Thoracic aorta (tissue), 2 donors: ENCODE measurements at places on chromosomes 2 and 18.

GRCh38 chr18:74380916-74381315, 65.3 kb downstream of the C18orf63 start:
- H3K36me3 ChIP-seq: no peaks in the 10 kb centered on the region
- no peak overlapping the region for H3K27ac ChIP-seq

GRCh38 chr2:201654616-201655384, 11.5 kb upstream of the TMEM237 start:
- no peak overlapping the region for H3K4me3 ChIP-seq
- no peaks in the 10 kb centered on the region for H3K36me3 ChIP-seq
- H3K4me1 ChIP-seq: peaks cover 4% of the 10 kb centered on the region
- peak overlapping the region; percentile 23 for H3K27ac ChIP-seq

- H3K27ac ChIP-seq: no peak overlapping the region
- DNase-seq: no peak
- H3K36me3 ChIP-seq: no peaks in the 10 kb centered on the region
- H3K4me1 ChIP-seq: no peaks in the 10 kb centered on the region
- H3K4me3 ChIP-seq: no peak overlapping the region
Measured at GRCh38 chr2:46041434-46041833, 255.8 kb upstream of the EPAS1 start.

- no peak for DNase-seq
- H3K4me1 ChIP-seq: no peaks in the 10 kb centered on the region
- H3K27ac ChIP-seq: no peak overlapping the region
- no peaks in the 10 kb centered on the region for H3K27me3 ChIP-seq
- no peak overlapping the region for H3K4me3 ChIP-seq
Measured at GRCh38 chr18:64149916-64150438, 1.1 kb upstream of the LINC00305 start.

DNA sequence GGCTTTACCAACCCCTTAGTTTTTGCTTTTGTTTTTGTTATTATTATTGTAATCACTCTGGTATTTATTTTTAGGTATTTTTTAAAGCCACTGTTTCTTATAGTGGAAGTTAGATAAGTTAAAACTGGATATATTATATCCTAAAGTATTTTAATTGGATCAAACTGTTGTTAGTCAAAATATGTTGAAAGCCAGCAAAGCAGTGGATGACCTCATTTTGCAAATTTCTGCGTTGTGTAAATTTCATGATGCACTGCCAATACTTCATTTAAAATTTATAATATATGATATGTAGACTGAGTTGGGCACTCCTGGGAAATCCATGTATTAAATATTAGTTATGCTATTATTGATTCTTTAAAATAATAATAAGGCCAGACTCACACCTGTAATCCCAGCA, 661.7 kb upstream of the NRXN1 start:
- no peaks in the 10 kb centered on the region for H3K27me3 ChIP-seq
- no peaks in the 10 kb centered on the region for H3K4me1 ChIP-seq
- DNase-seq: no peak
- no peaks in the 10 kb centered on the region for H3K36me3 ChIP-seq
- no peak overlapping the region for H3K27ac ChIP-seq

DNA sequence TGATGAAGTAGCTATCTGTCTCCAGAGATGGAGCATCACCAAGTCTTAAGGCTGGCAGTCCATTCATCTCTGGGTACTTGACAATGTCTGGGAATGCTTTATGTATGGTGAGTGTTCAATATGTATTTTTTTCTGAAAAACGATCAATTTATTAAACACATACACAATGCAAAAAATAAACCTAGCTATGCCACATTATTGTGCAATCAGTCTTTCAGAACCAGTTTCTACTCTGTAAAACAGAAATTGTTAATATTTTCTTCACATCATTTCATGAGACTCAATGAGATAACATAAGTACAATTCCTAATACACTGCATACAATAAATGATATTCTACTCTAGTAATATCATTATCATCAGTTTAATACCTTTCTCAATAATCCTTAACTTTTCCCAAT, 122.5 kb downstream of the PIGN start:
- H3K27ac ChIP-seq: no peak overlapping the region
- DNase-seq: no peak
- no peaks in the 10 kb centered on the region for H3K4me1 ChIP-seq
- H3K36me3 ChIP-seq: no peaks in the 10 kb centered on the region
- H3K27me3 ChIP-seq: no peaks in the 10 kb centered on the region

DNA sequence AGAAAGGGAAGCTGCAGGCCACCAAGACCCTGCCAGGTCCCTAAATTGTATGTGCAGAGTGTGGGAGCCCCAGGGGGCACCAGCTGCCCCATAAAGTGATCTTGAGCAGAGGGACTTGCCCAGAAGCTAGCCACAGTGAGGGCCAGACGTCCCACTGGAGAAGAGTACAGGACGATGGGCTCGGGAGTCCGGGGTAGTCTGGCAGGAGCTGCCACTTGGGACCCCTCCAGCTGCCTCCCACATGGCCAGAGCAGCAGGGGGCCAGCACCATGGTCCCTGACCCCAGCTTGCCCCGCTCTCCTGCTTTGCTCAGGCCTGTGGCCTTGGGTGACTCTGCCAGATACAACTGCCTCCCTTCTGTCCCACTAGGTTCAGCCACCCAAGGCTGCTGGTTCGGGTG, 11.7 kb upstream of the LOXHD1 start:
- H3K36me3 ChIP-seq: no peaks in the 10 kb centered on the region
- no peaks in the 10 kb centered on the region for H3K27me3 ChIP-seq
- no peaks in the 10 kb centered on the region for H3K4me1 ChIP-seq
- H3K4me3 ChIP-seq: no peak overlapping the region
- no peak overlapping the region for H3K27ac ChIP-seq

GRCh38 chr2:28055325-28055970, 164.9 kb downstream of the BABAM2 start:
- H3K27ac ChIP-seq: no peak overlapping the region
- no peaks in the 10 kb centered on the region for H3K4me1 ChIP-seq
- H3K27me3 ChIP-seq: no peaks in the 10 kb centered on the region
- H3K36me3 ChIP-seq: no peaks in the 10 kb centered on the region
- DNase-seq: no peak
- no peak overlapping the region for H3K4me3 ChIP-seq

DNA sequence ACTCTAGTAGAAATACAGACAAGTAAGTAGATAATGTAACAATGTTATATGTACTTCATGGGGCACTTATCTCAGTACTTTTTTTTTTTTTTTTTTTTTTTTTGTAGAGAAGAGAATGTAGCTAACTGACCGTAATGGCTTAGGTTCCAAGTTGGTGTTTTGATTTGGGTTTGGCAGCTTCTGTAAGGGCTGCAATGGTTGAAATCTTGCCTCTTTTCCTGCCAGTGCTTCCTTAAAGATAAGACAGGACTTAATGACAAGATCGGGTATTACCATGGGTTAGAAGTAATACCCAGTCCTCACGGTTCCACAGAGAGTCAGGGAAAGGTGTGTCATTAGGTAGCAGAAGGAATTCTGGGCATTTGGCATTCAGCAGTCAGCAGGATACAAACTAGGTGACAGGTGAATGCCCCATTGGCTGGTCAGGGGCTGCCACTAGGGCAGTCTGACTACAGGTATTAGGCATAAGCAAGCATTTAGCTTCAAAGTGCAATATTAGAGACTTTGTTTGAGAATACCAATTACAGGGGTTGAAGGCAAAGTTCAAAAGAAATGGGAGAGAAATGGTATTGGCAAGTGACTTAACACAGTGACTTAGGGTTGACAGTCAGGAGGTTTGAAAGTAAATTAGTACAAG, 189.4 kb upstream of the RND3 start:
- H3K36me3 ChIP-seq: no peaks in the 10 kb centered on the region
- no peaks in the 10 kb centered on the region for H3K27me3 ChIP-seq
- no peak for DNase-seq
- H3K4me1 ChIP-seq: no peaks in the 10 kb centered on the region
- H3K4me3 ChIP-seq: no peak overlapping the region

GRCh38 chr18:74252039-74252395, 39.7 kb downstream of the CYB5A start:
- H3K4me1 ChIP-seq: peaks cover 11% of the 10 kb centered on the region
- H3K27ac ChIP-seq: no peak overlapping the region
- DNase-seq: no peak
- H3K36me3 ChIP-seq: peaks cover 3% of the 10 kb centered on the region
- no peaks in the 10 kb centered on the region for H3K27me3 ChIP-seq
- no peak overlapping the region for H3K4me3 ChIP-seq

DNA sequence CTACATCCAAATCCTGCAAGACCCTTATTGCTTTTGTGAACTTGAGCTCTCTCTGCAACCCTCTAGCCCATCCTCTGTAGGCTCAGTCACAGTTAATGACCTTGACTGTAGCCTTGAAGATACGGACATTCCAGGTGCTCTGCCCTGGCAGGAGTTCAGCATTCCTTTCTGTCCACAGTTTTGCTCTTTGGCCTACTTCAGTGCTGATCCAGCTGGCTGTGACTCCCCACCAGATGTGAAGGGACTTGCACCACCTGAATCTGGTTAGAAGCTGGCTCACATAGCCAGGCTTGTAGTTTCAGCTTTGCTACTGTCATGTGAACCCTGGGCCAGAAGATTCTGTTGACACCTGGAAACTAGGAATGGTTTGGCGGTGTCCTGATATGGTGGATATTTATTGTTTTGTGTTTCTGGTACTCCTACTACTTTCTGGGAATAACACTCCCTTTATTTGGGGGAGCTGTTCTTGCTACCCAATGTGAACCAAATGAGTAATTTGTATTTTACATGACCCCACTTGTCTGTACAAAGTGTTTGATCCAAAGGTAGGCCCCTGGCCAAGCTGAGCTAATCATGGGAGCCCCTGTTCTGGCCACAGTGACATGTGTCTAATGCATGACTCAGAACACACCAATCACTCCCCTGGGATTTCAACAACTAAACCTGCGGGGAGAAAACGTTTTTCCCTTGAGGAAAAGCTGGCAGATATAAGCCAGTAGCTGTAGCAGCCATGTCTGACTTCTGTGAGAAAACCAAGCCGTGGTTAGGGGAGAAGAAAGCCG, 73.4 kb downstream of the CDCA7 start:
- H3K27me3 ChIP-seq: no peaks in the 10 kb centered on the region
- H3K27ac ChIP-seq: no peak overlapping the region
- H3K36me3 ChIP-seq: no peaks in the 10 kb centered on the region
- no peak overlapping the region for H3K4me3 ChIP-seq

GRCh38 chr18:67280486-67281242, 235.9 kb downstream of the DSEL start:
- no peaks in the 10 kb centered on the region for H3K36me3 ChIP-seq
- DNase-seq: no peak
- H3K27me3 ChIP-seq: no peaks in the 10 kb centered on the region
- peaks cover 5% of the 10 kb centered on the region for H3K4me1 ChIP-seq
- H3K27ac ChIP-seq: no peak overlapping the region
- H3K4me3 ChIP-seq: no peak overlapping the region
